NCI-H1092 treated with DMSO at 0.1 percent for 48 hours (cell line): ENCODE measurements at places on chromosomes 2 and 18.

GRCh38 chr18:70431203-70431624 is 142.4 kb downstream of the SOCS6 start:
- no peak for DNase-seq

GRCh38 chr2:152701198-152701597 is 16.1 kb downstream of the PRPF40A start:
- no peak for DNase-seq

- DNase-seq: no peak
These were observed 19.7 kb upstream of the STPG4 start for GRCh38 chr2:47174733-47175361.

- DNase-seq: no peak
These were observed 986.3 kb downstream of the BCL11A start for GRCh38 chr2:59567151-59567550.

GRCh38 chr2:112541315-112542122 is 746 bp upstream of the POLR1B start:
- DNase-seq: peak; percentile 80

DNA sequence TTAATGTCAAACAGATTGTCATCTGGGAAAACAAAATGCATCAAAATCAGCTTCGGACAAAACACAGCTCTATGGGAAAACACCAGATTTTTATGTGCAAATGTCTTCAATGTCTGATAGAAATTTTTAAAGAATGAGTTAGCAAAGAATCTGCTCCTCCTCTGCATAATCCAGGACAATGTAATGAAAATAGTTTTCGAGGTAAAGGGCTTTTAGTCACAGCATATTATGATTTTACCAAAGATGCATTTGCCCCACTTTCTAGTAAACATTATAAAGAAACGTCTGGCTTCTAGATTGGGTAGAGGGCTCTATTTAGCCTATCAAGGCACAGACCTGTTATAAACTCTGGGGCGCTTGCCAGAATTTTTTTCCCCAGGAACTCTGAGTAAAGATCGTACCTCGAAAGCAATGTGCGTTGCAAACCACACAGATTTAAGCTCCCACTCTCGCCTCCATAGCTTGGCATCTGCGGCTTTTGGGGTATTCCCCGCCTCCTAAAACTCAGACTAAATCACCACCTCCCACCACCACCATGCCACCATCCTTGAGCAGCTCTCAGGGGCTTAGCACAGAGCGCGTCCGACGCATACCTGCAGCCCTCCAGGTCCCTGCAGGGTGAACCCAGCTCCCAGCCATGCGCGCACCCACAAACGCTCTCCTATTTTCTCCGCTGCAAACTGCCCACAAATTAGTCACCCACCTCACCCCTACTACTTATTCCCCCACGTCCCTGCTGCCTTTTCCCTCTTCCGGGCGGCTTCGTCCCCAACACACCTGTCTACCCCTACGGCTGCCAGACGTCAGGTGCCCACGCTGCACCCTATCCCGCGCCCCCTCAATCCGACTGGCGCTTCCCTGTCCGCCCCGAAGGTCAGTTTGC is 829 bp downstream of the ACVR1C start:
- peak; percentile 22 for DNase-seq

DNA sequence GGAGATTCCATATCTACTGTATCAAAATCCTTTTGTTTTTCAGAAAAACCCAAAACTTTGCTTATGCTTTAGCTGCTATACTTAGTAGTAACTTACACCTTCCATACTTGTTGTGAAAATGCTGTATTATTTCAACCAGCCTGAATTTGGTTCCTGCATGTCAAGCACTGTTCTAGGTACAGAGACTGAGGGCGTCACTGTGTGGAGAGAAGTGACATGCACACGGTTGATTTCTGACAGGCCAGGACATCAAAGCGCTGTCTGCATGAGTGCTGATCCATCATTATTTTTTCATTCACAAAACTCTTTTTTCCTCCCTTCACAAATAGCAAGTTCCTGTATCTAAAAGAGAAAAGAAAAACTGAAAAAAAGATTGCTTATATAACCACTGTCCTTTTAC is 31.6 kb downstream of the TRAPPC12 start:
- DNase-seq: no peak

DNA sequence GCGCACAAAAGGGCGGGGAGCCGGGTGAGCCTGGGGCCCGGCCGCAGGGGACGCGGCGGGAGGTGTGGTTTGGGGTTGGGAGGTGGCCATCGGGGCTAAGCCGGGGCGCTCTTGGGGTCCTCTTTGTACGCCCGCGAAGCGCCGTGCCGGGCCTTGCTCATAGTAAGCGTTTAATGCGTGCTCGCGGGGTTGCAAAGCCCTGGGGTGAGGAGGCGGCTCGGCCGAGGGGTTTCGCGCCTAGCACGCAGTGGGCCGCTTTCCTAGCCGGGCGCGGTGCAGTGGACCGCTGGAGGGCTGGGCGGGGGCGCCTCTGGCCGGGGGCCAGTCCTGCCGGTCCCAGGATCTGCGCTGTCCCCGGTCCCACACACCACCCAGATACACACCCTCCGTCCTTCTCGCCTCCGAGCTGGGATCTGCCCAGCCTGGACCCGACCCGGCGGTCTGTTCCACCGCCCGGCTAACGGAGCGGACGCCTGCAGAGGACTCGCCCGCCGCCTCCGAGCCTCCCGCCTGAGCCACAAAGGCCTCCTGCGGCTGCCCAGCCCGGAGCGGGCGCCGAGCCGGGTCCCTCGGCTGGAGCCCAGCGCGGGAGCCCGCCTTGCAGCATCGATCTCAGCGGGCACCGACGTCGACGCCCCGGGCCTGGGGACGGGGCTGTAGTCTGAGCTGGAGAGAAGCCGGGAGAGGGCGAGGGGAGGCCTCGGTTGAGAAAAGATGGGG is 564 bp downstream of the DPYSL5 start:
- DNase-seq: peak; percentile 47

GRCh38 chr2:118054213-118055008 is 33.9 kb upstream of the INSIG2 start:
- no peak for DNase-seq

DNA sequence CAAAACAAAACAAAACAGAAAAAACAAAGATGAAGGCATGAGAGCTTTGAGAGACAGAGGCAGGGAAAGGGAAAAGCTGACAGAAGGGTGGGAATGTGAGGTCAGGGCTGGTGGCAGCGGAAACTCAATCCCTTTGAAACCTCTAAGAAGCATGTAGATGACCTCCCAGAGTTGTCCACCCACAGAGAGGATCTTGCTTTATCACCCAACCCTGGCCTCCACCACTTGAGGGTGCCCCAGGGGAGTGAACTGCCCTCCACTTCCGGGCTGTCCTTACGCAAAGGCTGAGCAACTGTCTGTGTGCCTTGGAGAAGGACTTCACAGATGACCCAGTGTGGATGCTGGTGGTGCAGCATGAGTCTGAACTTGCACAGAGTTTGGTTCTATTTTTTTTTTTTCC is 26.7 kb downstream of the PDCL3 start:
- no peak for DNase-seq

DNA sequence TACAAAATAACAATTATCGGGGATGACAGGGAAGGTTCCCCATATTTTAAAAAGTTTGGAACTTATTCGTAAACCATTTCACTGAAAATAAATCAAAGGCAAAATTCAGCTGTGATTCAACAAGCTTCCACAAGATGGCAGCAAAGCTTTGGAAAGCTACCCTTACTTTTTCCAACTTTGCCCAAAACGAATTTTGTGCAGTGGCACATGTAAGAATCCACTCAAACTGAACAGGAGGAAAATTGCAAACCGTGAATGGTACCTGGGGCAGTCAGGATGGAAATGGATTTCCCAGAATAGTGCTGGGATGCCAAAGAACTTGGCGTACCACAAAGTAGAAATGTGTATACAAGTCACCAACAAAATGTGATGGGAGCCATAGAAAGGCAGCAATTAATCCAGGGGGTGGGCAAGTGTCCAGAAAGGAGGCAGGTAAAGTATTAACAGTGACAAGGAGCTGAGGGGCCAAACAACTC is 10.7 kb downstream of the RPL31 start:
- no peak for DNase-seq

- DNase-seq: no peak
These were observed 470.6 kb downstream of the LRP1B start for GRCh38 chr2:141660232-141660631.

- DNase-seq: no peak
These were observed 223.2 kb upstream of the PXDN start for GRCh38 chr2:1967242-1968208.

DNA sequence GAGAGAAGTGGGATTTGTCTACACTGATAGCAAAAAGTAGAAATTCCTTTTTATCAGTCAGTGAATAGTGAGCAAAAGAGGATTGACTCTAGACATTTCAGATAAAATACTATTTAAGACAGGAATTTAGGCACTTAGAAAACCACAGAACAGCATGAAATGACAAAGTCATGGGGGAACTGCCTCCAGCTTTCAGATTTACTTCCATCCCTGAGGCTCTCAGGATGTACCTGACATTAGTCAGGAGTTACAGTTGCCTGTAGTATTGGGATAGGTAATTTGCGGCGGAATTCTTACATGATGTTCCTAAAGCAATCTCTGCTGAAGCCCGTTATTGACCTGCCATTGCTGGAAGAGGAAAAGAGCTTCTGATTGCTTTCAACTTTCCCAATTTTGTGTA is 337.1 kb upstream of the MAP2 start:
- DNase-seq: no peak

GRCh38 chr2:217316743-217317142 is 456.9 kb upstream of the TNP1 start:
- no peak for DNase-seq

GRCh38 chr2:241886840-241887447 is 17.4 kb downstream of the RTP5 start:
- DNase-seq: no peak

- no peak for DNase-seq
These were observed 10.2 kb downstream of the NMUR1 start for GRCh38 chr2:231519975-231520555.

DNA sequence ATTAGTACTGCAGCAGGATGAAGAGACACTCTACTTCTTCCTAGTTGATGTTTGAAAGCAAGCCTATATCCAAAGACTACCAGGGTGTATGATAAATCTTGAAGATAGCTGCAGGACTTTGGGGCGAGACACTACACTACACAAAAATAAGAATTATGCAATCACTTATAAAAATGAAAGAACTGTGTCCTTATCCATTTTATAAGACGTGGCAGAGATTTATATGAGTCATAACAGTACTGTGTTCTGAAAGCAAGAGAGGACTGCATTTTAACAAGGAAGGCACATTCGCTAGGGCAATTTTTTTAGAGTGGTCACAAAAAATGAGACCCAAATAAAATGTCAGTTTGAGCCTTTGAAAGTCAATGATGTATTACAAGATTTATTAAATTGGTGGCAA is 617.0 kb upstream of the LINC00305 start:
- DNase-seq: no peak

DNA sequence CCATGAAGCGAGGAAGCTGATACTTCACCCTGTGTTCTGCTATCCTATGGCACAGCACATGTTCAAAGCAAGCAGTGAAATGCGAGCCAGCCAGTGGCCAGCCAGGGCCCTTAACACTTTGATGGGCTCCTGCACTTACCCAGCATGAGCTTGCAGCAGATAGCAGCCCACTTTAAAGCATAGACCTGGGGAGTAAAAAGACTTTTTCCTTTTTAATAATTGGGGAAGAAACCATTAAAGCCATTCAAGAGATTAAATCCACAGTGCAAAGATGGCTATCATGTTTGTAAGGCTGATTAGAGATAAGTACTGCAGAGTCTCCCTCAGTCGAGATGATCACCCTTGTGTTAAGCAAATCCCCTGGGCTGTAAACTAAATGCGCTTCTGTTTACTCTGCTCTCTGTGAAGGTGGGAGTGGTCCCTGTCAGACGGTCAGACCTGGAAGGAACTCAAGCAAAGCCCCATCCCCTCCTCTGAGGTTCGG is 15.7 kb downstream of the CCBE1 start:
- DNase-seq: peak; percentile 71

DNA sequence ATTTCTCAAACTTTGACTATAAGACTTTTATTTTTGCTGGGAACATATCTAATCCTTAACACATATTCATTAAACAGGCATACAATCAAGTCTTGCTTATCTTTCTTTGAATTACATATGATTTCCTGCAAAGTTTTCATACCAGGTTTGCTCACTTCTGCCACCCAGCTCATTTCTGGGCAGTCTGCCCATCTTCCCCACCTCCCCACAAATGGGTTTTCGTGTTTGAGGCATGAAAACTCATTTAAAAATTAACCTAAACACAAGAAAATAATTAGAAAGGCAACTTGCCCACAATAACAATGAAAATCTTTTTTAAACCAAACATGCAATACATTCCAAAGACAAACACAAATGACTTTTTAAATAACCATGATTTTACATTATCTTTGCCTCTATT is 3.4 kb downstream of the CHST9 start:
- no peak for DNase-seq
